ENCODE measurements at places on chromosomes 6 and 20.

GRCh38 chr6:161798844-161799394, 525.1 kb upstream of the AGPAT4 start:
- DNase-seq: no peak

- DNase-seq: no peak
Observed at GRCh38 chr20:33656010-33656782, 5.9 kb upstream of the C20orf144 start.

- DNase-seq: no peak
Observed at GRCh38 chr6:150638765-150639164, 39.1 kb downstream of the PLEKHG1 start.

- no peak for DNase-seq
Observed at GRCh38 chr6:96420294-96420693, 101.3 kb upstream of the UFL1 start.

- DNase-seq: no peak
Observed at GRCh38 chr6:90425161-90425641, 128.6 kb upstream of the BACH2 start.

- DNase-seq: no peak
Observed at GRCh38 chr20:10622657-10623418, 51.0 kb downstream of the JAG1 start.

GRCh38 chr6:41370488-41371111, 35.2 kb downstream of the NCR2 start:
- peak; percentile 45 for DNase-seq

DNA sequence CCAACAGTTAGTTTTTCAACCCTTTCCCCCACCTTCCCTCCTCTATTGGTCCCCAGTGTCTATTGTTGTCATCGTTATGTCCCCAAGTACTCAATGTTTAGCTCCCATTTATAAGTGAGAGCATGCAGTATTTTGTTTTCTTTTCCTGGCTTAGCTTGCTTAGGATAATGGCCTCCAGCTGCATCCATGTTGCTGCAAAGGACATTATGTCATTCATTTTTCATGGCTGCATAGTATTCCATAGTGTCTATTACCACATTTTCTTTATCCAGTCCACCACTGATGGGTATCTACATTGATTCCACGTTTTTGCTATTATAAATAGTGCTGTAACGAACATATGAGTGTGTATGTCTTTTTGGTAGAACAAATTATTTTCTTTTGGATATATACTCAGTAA, 55.3 kb upstream of the HIVEP1 start:
- no peak for DNase-seq

- DNase-seq: no peak
Observed at GRCh38 chr20:24546232-24546892, 76.9 kb downstream of the SYNDIG1 start.

GRCh38 chr20:50347284-50348063, 156.8 kb downstream of the CEBPB start:
- no peak for DNase-seq

DNA sequence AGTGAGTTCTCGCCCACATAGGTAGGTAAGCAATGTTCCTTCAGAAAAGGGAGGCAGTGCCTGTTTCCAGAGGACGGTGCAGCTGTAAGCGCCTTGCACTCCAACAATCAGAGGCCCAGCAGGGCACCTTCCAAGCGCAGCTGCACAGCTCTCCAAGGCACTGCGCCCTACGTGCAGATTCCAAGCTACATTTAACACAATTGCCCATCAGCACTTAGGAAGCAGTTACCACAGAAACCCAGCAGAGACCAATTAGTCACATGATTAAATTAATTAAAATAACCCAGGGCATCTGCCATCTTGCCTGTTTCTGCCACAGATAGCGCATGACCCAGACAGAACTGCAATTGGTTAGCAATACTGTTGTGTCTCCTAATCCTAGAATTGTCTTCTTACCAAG, 65.5 kb downstream of the SOBP start:
- DNase-seq: no peak

DNA sequence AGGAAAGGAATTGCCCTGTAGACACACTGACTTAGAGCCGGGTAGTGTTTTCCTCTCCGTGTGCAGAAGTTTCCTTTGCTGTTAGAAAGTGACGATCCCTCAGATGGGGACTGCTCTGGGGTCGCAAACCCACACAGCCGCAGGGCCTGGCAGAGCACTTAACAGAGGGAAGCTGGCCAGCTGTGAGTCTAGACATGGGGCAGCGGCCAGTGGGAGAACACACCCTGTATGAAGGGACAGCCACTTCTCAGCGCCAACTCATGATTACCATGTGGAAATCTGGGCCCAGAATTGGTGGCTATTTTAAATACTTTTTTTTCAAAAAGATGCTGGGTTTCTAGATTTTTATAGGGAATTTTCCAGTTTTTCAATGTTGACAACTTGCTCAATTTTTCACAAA, 39.4 kb downstream of the SLC9A8 start:
- DNase-seq: no peak

- DNase-seq: no peak
Observed at GRCh38 chr6:24831771-24832716, 33.3 kb upstream of the ARMH2 start.

DNA sequence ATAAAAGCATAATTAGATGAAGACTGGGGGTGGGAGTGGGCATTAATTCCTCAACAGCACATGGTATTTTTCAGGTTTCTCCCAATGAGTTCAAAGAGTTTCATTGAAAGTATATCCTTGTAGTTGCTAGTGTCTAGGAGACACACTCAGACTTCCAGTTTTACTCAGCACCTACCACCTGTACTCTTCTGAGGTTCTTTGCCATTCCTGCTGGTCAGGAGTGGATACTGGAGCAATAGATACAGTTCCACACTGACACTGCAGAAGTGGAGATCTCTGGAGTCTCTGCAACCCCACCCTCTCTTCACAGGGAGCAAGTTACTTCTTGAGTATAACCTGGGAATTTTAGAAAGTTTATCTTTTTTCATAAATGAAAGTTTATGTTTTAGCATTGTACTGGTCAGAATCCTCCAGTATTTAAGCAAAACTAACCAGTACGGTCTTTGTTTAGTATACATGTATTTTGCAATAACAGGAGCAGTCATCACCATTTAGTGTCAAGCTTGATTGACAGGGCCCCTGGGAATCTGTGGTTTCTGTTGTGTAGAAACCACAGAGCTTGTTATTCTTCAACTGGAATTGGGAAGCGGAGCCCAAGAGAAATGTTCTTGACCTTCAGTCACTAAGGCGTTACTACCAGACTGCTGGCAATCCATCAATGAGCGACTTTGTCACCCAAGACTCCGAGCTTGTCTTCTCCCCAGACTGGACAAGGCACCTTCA, 148.1 kb downstream of the ZDHHC14 start:
- no peak for DNase-seq

- DNase-seq: no peak
Observed at GRCh38 chr20:35886537-35886936, 67.8 kb downstream of the SCAND1 start.

DNA sequence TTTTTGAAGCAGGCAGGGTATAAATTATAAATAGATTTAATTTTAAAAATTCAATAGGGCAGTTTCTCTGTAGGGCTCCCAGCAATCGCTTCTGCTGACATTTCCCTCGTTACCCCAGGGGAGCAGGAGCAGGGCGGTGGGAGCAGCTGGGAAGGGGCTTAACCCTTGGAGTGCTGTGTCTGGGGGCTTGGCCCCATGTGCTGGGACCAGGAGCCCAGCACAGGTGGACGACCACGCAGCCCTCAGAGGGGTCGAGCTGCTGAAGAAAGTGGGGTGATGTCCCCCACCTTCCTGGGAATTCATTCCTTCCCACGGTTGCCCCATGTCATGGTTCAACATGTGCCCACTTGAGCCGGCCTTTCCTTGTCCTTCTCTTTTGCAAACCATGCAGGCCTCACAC, 67.5 kb upstream of the STX16 start:
- DNase-seq: no peak

DNA sequence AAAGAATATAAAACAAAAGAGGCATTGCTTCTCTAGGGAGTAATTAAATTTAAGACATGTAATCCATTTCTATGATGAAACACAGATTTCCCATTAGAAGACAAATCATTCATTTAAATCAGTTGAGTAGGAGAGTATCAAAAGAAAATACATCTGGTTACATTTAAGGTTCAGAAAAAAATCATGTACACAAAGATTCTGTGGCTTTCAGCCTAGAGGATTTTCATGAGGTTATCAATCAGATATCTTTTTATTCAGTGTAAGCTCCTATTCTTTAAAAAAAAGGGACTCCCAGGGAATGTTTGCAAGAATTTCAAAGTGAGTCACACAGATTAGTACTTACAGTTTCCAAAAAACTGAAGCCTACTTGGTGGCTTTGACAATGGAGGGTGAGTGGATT, 24.9 kb downstream of the COL21A1 start:
- DNase-seq: no peak

- DNase-seq: no peak
Observed at GRCh38 chr6:159044899-159045727, at the start of gene TAGAP. TAGAP (minus strand) TSS chr6:159044991; CDS start chr6:159044146, 845 bp downstream.

GRCh38 chr6:159036673-159037072, 8.1 kb downstream of the TAGAP start:
- no peak for DNase-seq

- no peak for DNase-seq
Observed at GRCh38 chr20:35360033-35360432, 51.7 kb downstream of the UQCC1 start.

GRCh38 chr6:100267721-100268123, 197.0 kb downstream of the SIM1 start:
- DNase-seq: no peak

GRCh38 chr6:162056745-162057144, 670.8 kb downstream of the PRKN start:
- no peak for DNase-seq

DNA sequence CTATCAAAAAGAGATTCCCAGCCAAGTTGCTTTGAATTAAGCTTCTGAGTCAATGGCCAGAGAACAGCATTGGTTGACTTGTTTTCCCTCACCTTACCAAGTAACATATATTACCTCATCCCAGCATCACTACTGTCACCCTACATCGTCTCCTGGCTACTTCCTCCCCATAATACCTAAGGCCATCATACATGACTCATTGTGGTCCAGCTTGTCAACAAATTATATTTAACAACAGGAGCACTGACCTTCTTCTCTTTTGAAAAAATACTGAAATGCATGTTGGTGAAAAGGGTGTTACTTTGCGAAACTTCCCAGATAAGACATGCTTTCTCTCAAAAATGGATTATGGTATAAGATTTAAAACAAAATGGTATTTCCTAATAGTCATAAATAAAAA, 106.9 kb downstream of the TBX18 start:
- no peak for DNase-seq

GRCh38 chr6:23145781-23146180, 576.4 kb downstream of the HDGFL1 start:
- DNase-seq: no peak

GRCh38 chr6:106572436-106572835, 56.9 kb downstream of the RTN4IP1 start:
- DNase-seq: no peak

DNA sequence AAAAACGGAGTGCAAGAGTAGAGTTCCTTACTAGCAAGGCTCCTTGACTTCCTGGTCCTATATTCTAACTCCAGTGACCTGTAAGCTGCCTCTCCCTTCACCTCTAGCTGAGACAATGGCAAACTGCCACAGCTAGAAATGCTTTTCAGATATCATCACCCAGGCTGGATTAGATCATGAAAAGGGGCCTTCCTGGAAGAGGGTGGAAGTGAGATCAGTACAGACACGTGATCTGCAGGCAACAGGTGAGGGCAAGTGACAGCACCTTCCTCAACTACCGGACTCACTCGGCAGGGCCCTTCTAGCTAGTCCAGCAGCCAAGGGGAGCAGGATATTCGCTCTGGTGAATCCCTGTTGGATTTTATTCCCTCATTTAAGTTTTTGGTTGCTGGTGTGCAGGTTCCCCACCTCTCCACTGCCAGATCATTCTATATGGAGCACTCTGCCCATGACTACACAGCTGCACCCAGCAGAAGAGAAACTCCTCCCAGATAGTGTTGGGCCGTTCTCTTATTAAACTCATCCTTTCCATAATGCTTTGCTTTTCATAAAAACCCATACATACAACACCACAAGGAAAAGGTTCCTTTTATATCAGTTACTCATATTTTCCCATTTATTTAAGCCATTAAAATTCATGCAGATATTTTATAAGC, 26.4 kb upstream of the FAM83C start:
- DNase-seq: peak; percentile 99
